ENCODE measurements at places on chromosomes 12 and 14.

- no peak for DNase-seq
These were observed 30.8 kb upstream of the NRDE2 start for GRCh38 chr14:90362558-90362896.

GRCh38 chr12:71727958-71728357, 26.7 kb upstream of the RAB21 start:
- no peak for DNase-seq

DNA sequence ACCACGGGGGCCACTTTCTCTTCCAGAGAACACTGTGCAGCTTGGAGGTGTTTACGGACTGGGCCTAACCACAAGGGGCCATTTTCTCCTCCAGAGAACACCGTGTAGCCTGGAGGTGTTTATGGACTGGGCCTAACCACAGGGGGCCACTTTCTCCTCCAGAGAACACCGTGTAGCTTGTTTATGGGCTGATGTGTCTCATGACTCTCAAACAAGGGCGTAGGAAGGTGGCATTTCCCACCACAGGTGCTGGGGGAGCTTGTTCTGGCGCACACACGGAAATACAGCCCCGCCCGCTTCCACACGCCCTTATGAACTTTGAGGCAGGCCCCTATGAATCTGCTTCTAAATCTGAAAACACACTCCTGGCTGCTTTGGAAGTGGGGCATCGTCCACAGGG, 174.6 kb upstream of the SFSWAP start:
- DNase-seq: no peak

- no peak for DNase-seq
These were observed 87.3 kb upstream of the PLEKHA5 start for GRCh38 chr12:19042221-19042620.

- DNase-seq: no peak
These were observed 391.7 kb upstream of the OR4E1 start for GRCh38 chr14:22065347-22065746.

DNA sequence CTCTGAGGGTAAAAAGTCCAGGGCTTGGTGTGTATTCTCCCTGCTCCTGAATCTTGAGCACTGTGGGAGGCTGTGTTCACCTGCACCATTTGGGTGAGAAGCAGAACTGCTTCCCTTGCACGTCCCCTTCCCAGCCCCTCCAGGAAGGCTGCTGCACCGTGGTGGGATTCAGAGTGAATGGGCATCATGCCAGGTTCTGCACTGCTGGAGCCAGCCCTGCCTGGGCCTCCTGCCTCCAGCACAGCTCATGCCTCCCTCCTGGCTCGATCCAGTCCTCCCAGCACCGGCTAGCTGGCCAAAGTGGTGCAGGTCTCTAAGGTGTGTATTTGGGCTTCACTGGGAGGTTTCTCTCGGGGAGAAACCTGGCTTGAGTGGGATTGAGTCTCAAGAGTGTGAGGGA, 54.9 kb downstream of the ANKRD9 start:
- DNase-seq: no peak

DNA sequence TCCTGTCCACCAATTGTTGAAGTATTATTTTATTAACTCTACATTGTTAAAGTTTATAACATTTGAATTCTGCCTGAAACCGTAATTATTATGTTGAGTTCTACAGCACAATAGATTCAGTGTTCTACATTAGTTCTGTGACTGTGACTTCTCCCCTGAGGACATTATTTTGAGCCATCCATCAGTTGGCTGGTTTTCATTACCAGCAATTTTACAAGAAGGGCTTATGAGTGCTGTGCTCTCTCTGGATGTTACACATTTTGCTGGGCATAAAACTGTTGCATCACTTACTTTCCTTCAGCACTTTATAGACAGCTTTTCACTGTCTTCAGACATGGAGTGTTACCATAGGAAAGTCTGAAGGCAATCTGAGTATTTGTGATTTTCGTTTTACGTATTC, 118.2 kb upstream of the KITLG start:
- DNase-seq: no peak

- no peak for DNase-seq
These were observed 119.5 kb downstream of the VEZT start for GRCh38 chr12:95337146-95337545.

GRCh38 chr14:101719045-101719645, 42.4 kb upstream of the PPP2R5C start:
- DNase-seq: no peak

DNA sequence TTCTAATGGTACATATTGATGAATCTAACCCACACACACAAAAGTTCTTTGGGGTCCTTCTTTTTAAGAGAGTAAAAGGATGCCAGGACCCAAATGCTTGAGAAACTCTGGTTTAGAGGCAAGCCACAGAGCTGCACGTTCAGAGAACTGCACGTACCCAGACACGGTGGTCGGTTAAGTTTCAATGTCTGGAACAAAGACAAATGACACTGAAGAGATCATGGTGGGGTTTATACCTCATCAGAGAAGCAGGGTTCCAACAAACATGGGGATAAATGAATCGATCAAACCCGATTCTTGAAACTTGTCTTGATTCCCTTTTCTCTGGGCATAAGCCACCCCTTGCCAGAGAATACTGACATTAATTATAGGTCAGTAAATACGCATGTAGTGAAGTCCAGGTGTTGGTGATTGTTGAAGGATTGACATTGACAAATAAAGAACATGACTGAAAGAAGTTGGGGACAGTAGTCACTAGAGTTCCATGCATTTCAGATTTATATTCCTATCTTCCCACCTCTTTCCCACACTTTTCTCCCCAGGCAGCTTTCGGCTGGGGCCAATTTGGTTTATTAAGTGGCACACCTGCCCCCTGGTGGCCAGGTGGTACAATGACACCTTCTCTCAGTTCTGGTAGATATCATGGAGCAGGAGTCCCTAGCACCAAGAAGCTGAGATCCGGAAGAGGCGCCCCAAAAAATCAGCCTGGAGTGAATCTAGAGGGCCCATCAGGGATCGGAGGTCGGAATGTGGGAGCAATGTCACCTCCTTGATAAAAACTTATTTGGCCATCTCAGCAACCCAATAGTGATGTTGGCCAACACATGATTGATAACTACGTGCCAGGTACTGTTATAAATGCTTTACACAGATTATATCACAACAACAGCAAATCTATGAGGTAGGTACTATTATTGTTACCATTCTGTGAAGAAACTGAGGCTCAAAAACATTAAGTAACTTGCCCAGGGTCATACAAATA, 17.8 kb upstream of the HDAC7 start:
- peak; percentile 52 for DNase-seq

GRCh38 chr14:54725998-54726397, 159.1 kb downstream of the SAMD4A start:
- DNase-seq: no peak

DNA sequence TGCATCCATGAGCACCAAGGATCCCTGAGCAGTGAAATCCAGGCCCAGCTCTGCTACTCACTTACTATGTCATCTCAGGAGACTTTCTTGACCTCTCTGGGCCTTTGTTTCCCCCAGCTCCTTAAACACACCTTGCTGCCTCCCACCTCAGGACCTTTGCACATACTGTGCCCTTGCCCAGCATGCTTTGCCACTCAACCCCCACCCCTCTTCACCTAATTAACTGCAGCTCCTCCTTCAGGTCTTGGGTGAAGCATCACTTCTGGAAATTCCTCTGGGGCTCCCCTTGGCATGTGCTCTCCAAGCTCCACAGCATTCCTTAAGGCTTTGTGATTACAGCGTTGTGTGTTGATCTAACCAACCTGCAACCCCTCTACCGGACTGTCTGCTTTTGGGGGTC, 15.9 kb downstream of the WSCD2 start:
- no peak for DNase-seq

DNA sequence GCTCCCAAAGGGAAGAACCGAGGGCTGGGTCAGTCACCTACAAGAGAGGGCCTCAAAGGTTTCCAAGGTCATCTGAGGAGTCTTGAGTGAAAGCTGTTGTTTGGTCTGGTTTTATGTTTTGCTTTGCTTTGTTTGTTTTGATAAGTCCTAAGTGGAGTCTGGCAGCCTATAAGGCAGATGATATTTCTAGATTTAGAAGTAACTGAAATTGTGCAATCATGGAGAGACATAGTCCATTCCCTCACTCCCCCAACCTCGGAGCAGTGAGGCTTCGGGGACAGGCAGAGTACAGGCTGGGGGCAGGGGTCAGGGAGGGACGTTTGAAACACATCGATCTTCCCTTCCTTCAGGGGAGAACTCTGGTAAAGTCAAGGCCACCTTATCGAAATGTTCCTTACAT, 42.3 kb downstream of the TTC9 start:
- no peak for DNase-seq

GRCh38 chr12:118880720-118881493, 100.4 kb upstream of the SRRM4 start:
- DNase-seq: no peak

- DNase-seq: no peak
These were observed 1.3 kb downstream of the TEAD4 start for GRCh38 chr12:2960390-2960956.

DNA sequence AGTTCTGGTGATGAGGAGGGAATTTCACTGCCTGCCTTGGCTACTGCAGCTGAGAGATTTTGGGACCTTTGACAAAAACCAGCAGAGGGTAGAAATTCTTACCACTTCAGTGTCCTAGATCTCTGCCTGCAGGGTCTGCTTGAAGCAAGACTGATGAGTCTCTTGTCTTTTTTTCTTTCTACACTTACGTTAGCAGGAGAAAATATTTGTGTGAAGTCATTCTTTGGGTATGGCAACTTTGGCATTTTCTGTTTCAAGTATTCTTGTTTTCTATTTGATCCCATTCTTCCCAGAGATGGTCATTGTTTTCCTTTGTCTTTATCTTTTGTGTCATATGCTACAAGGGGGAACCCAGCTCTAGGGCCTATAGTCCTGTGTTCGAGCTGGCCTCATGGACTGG, 65.6 kb upstream of the FERMT2 start:
- DNase-seq: no peak

DNA sequence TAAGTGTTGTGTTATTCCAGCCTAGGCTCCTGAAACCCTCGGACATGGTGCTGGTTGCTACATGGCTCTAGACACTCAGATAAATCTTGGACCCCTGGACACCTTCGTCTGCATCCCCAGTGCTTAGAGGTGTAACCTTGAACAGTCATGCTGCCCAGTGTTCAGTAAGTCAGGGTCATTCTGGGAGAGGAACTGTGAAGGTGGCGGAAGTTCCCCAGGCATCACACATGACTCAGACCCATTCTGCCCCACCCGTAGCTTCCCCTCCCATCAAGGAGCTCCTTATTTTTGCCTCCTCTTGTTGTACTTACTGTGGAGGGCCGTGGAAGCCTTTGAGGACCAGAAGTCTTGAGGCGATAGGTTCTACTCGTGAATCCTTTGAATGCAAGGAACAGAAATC, 18.1 kb upstream of the SSPN start:
- no peak for DNase-seq

DNA sequence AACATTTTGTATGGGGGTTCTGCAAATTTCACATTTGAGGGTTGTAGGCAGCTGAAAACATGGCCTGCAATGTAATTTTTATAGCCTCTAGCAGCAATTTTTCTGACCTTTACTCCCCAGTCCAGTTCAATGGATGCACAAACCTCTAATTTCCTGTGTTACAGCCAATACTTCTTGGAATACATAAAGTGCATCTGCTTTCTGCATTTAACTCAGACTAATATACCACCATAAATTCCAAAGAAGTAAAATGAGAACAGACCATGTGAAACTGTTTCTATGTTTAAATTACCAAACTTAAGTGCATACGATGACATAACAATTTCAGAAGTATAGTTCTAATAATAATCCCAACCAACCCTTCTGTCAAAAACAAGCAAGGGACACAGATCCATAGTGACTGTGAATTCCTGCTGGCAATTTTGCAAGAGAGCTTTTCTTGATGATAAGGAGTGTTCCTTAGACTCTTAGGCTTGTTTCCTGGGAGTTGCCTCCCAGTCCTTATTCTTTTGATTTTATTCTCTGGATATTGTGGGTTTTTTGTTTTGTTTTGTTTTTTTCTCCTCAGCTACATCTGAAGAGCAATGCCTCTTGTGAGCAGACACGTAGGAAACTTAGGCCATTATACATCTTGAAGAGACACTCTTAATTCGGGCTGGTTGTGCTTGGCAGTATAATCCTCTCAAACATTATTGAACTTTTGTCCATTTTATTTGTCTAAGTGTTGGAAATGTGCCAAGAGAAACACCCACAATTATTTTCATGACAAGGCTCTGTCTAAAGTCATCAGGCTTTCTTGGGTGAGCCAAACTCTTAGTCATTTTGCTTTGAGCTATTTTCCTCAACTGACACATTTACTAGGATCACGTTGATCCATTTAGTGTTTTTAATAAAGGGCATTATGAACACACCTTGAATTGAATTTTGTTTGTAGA, 51.3 kb upstream of the RERGL start:
- DNase-seq: no peak

- no peak for DNase-seq
These were observed 4.3 kb upstream of the OTX2 start for GRCh38 chr14:56814519-56814959.

GRCh38 chr14:78519863-78520262, 349.7 kb downstream of the NRXN3 start:
- DNase-seq: no peak

DNA sequence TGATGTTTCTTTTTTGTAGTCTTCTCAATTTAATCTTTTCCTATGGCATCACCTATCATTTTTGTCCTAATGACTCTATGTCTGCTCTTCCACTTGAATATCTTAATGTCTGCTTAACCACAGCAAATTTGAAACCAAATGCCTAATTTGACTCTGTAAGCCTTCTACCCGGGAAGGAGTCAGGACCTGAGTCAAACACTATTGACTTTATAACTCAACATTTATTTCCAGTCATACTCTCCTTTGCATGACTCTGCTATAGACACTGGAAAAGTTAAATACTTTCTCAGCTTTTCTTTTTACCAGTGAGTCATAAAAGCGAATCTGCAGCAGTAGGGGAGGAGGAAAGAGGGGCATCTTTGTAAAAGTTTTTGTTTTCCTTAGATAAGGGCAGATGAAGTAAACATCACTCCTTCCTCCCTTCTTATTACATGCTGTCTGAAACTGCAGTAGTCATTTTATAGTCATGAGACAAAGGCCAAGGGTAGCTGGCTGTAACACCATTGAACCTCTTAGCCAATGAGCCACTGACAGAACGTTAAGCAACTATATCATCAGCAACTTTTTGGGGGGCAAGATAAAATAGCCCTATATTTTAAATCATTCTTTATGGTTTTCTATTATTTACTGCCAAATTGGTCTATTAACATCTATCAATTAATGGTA, 179.3 kb downstream of the MIPOL1 start:
- DNase-seq: no peak
